ENCODE measurements at places on chromosomes 1 and 21.

DNA sequence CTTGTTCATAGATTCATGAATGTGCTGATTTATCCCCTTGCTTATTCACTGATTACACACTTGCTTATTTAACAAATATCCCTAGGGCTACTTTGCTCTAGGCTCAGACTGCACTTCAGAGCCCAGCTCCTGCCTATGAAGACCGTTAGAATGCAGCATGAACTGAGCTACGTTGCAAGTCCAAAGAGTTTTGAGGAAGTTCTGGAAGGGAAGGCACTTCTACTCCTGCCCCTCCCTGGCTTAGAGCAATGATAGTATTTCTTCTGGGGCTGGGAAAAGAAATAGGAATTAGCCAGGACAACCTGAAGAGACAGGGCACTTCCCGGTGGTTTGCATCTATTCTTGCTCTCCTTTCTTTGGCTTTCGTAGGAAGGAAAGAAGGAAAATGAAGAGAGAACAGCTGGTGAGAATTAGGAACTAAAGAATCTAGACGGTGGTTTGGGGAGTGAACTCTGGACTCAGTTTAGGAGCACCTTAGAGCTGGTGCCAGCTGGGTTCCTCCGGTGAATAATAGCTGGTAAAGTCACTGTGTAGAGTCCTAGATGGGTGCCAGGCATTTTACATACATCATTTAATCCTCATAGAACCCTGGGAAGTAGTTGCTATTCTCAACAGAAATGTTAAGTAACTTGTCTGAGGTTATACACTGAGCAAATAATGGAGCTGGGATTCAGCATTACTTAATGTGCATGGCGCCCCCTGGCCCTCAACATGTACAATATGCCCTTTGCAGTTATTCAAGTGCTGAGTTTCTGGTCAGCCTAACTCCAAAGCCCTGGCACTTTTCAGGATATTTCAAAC lies 65.9 kb downstream of the NDUFS5 start:
- peak; percentile 80 for DNase-seq

GRCh38 chr21:35359076-35359475 lies 310.0 kb upstream of the RUNX1 start:
- no peak for DNase-seq

- no peak for DNase-seq
These were observed 2.1 kb upstream of the DEGS1 start for GRCh38 chr1:224180783-224181452.

DNA sequence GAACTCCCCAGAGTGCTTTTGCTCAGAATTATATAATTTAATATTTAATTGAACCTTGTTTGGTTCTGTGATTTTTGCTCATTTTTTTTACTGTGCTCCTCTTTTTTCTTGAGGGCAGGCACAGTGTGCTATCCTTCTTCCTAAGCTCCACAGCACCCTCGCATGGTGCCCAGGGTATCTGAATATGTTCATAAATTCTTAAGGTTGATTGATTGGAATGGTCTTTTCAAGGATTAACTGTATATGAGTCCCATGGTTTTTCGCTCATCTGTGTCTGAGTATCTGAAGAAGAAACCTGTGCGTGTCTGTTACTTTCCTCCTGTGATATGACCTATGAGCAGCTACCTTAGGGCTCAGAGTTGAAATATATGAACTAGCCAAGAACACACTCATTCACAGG lies 393.7 kb downstream of the HLX start:
- DNase-seq = no peak

- no peak for DNase-seq
These were observed 4.0 kb downstream of the ARHGEF19 start for GRCh38 chr1:16208270-16208987.

DNA sequence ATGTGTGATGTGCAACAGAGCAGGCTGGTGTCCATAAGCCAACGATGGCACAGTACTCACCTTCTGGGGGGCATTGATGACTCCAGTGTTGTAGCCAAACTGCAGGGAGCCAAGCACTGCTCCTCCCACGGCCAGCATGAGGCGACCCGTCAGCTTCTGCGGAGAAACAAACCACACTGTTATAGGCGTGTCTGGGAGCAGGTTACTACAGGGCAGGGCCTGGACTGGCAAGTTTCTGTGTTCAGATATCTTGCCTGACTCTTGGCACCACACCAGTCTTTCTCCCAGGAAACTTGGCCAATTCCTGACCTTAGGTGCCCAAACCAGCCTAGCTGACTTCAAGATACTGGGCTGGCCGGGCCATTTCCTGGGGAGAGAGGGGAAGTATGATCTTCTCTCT lies 15.5 kb downstream of the SLC2A1 start:
- no peak for DNase-seq

GRCh38 chr1:75265792-75266191 lies 131.6 kb downstream of the LHX8 start:
- DNase-seq = peak; percentile 77

DNA sequence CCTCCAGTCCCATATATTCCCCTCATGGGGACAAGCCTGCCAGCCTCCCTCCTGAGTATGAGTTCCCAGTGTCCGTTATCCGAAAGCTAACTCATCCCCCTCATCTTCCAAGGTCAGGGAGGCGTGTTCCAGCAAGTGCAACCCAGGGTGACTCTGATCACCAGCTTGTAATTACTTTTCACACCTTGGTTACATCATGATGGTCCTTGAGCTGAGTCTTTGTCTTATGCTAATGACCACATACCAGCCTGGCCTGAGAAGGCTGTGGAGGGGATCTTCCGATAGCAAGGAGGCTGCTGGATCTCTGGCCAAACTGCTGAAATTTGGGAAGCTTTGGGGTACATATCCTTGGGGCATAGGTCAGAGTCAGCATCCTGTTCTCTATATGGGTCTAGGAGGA lies 99.6 kb downstream of the DDX20 start:
- no peak for DNase-seq

GRCh38 chr1:173562813-173563212 lies 40.1 kb downstream of the SLC9C2 start:
- DNase-seq = no peak

GRCh38 chr1:47495176-47495713 lies 57.4 kb downstream of the FOXD2 start:
- DNase-seq = no peak

DNA sequence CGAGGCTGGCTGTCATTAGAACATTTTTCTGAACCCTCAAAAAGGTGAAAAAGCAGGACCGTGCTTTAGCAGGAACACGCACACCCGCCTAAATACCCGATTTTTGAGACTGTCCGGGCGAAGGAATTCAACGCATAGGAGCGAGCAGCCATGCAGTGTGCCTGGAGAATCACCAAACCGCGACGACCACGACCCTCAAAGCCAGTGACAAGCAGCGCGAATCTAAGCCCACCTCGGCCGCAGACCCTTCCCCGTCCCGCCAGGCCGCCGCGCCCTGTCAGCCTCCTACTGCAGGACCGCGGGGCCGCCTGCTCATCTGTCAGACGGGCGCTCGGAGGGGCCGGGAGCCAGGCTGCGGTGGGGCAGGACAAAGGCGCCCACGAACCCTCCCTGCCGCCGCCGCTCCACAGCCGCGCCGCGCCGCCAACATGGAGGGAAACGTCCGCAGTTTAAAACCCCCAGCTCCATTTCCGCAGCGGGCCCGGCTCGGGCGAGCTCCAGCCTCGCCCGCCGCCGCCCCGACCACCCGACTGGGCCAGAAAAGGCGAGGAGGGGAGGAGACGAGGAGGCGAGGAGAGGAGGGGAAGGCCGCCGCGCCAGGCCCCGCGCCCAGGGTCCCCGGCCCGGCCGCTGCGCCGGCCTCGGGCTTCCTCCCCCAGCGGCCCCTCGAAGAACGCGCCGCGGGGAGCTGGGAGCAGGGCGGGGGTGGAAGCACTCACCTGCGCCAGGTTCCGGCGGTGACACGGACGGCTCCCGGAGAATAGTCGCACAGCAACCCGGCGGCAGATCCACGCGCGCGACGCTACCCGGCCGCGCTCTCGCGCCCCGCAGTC lies at the start of gene LBR:
Gene LBR (minus strand): TSS at position 804 of the 833 bp plus-strand sequence. CDS start 3,963 bp downstream, outside the sequence.
- no peak for DNase-seq

GRCh38 chr1:78426408-78426807 lies 64.4 kb upstream of the PTGFR start:
- peak; percentile 16 for DNase-seq

DNA sequence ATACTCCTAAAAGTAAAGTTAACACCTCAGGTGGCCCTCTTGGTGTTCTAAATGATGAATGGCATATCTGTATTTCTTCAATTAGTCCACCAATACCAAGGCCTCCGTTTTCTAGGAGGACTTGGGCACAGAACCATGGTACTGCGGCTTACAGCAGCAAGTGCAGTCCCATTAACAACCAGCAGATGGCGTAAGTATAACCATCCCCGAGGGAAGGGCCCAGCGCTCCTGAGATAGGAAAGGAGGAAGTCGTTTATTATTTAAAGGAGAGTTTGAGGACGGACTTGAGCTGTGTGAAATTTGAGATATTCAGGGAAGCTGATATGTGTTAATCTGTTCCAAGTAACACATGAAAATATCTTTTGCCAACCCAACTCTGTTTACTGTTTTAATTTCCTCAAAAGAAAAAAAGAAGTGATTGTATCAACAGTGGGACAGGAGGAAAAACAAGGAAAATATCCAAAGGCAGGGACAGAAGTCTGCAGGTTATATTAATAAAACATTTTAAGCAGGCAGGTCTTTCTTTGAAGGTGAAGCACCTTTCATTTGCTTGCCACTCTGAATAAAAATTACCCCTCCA lies 37.7 kb upstream of the KCNJ15 start:
- DNase-seq = peak; percentile 79

DNA sequence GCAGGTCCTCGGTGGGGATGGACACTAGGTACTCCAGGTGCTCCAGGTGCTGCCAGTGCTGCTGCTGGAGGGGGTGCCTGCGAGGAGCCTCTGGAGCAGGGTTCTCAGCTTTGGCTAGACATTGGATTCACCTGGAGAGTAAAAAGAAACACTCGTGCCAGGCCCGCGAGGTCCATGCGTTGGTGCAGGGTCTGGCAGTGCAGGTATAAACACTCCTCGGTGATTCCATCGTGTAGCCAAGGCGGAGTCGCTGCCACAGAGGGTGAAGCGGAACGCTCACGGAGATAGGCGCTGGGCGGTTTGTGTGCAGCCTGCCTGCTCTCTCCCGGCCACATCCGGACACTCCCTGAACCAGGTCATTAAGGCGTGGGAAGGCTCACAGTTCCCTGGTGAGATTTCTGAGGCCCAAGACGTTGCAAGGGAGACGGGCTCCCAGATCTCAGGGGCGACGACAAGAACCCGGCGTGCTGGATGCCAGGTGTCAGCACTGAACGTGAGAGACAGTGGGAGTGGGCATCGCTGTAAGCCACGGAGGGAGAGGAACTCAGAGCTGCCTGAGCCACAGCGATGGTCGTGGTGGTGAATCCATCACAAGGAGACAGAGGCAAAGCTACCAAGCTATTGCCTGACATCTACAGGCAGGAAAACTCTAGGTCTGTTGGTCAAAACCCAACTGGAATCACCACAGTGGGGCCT lies 17.2 kb upstream of the SUMO3 start:
- no peak for DNase-seq

- no peak for DNase-seq
These were observed 32.9 kb downstream of the TP73 start for GRCh38 chr1:3685222-3685621.

DNA sequence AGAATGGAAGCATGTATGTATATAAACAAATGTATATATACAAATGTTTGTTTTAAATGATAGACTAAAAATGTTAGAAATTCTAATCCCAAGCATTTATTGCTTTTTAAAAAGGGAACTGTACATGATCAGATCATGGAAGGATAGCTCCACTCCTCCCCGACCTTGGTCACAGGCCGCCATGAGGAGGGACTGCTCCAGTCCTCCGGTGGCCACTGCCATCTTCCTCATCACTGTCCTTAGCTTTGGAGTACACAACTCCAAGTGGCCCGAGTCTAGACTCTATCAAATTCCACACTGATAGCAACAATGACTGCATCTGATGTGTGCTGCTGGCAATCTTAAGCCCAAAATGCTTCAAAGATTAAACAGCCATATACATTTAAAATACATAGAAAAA lies 9.7 kb downstream of the SYF2 start:
- no peak for DNase-seq

DNA sequence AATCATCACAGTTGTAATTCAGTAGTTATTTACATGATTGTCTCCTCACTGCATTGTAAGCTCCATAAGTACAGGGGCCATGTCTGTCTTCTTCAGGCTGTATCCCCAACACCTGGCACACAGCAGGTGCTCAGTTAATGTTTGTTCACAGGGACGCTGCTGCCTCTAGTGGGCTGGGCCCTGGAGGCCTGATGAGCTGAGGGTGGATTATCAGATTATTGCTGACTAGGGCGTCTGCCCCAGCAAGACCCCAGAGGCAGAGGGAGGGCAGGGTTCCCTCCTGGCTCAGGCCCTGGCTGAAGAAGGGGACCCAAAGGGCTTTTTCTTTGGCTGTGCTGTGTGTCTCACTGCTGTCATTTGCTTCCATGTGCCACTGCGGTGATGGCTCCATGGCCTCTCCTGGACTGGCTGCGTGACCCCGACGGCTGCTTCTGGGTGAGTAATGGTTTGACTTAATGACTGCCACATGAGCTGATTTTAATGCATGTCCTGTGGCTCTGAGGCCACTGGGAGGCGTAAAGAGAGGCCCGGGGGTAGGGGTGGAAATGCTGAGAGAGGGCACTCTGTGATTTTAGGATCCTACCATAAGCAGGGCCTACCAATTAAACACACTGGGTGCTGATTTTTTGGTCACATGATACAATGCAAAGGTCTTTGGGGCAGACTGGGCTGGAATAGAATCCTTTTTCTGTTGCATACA lies 20.8 kb upstream of the EPB41 start:
- DNase-seq = no peak

DNA sequence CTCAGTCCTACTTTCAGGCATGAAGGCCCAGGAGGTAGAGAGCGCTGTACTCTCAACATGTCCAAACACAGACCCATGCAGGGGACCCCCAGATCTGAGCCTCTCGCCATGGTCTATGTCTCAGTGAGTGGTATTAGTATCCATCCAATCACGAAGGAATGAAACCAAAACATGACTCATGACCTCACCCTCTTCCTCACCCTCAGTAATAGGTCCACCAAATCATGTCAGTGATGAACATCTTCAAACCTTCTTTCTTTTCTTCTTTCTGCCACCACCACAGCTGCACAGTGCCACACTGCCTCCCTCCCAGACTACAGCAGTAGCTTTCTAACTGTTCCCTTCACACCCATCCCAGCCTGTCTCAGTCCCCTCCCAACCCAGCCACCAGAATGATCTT lies 16.8 kb downstream of the C1orf116 start:
- no peak for DNase-seq

DNA sequence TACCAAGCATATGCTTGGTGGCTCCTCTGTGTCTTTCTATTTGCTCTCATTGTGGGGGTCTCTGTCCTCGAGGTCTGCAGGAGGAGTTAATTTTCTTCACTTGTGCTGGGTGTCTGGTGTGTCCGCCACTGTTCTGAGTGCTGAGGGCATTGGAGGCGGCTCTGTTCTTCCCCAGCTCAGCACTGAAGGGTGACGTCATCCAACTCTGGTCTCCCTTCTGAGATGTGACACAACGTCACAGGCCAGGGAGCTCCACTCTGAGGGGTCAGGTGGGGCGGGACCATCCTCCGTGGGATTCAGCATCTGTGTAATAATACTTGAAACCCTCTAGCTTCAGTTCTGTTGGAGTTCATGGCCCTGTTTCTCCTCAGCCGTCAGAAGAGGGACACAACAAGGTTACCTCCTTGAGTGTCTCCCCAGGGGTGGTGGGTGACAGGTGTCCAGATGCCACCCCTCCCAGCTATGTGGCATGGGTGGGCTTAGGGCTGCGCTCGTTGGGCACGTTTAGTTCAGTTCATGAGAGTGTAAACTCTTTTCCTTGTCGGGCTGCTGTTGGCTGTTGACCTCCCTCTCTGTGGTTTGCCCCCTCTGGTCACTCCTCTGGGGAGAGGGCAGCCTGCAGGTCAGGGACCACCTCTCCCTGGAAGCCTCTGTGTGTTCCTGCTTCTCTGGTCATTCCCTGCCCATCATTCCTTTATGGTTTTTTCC lies 3.1 kb downstream of the IBA57 start:
- DNase-seq = no peak

Measured in eye (tissue), 1 donor.